ENCODE measurements at places on chromosomes 13 and 19.

- DNase-seq, result no peak
Observed at GRCh38 chr13:112561478-112561877, 26.5 kb downstream of the TUBGCP3 start.

GRCh38 chr19:43678512-43679261 is 8.7 kb upstream of the PLAUR start:
- DNase-seq, result no peak

DNA sequence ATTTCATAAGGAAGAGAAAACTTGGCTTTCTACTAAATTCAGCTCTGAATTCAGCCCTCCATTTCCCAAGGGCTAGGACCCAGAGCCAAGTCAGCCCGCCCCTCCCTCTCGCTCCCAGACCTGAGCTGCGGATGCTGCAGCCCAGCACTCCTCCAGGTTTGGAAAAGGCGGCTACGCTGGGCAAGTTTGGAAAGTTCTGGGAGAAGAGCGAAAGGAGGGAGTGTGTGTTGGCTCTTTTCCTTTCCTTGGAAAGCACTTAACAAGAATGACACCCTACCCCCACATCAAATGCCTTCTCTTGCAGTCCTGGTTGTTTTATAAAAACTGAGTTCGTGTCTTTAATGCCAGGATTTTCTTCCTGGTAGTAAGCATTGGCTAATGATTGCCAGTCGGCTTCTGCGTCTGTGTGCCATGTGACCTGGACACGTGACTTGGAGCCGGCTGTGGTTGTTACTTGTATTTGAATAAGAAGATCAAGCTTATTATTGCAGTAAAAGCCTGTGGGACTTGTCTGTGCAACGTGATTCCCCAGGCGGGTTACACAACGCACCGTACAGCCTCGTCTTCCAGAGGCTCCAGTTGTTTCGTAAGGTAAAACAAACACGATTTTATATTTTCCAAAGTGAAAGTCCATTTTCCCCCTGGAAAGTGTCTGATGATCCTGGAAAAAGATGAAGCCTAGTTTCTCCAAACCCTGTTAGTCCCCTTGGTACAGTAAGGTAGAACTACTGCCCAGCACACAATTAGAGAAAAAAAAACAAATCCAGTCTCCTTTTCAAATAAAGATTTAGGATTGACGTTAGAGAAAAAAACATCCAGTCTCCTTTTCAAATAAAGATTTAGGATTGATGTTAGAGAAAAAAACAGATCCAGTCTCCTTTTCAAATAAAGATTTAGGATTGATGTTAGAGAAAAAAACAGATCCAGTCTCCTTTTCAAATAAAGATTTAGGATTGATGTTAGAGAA is 26.8 kb upstream of the UBE2L5 start:
- DNase-seq, result peak; percentile 76

GRCh38 chr19:31761281-31761913 is 412.2 kb upstream of the TSHZ3 start:
- no peak for DNase-seq

GRCh38 chr13:42497798-42498197 is 76.2 kb upstream of the TNFSF11 start:
- peak; percentile 64 for DNase-seq

DNA sequence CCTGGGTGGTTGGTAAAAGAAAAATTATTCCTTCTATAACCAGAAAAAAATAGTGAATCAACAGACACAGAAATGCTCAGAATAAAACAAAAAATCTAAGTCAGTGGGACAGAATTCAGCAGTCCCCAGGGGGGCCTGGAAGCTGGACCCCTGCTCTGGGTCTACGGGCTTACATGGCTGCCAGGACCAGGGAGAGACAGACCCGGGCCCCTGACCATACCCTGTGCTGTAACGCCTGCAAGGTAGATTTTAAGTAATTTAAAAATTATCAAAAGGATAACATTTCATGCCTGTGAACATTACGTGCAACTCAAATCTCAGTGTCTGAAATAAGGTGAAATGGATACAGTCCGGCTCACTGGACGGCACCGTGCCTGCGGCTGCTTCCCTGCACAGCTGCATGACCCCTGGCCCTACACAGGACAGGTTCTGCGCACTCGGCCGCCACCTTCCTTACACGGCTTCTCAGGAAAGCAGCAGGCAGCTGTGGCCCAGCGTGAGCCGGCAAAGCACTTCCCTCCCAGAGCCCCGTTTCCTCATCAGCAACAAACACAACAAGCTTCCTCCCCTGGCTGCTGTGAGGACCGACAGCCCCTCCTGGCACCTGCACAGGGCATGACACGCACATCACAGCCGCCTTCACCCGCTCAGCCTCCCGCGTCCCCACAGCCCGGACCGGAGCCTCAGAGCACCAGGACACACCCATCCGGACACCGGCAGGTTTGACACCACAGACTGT is 22.2 kb downstream of the RASA3 start:
- DNase-seq, result no peak

- DNase-seq, result no peak
Observed at GRCh38 chr13:23822252-23822824, 66.9 kb downstream of the MIPEP start.

DNA sequence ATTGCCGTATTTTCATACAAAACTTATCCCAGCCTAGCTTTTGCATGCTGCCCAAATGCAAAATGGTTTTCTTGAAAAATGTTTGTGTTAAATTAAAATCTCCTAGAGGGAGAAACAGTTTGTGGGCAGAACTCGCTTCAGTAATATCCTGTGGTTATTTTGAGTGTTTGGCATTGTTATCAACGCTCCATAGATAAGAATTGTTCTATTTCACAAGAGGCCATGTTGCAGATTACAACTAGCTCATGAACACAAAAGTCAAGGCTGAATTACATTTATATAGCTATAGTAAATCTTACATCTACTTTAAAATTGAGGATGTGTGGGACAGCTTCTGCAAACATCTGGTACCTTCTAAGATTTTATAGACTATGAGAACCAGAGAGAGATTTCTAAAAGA is 447.9 kb downstream of the DCT start:
- DNase-seq, result no peak

DNA sequence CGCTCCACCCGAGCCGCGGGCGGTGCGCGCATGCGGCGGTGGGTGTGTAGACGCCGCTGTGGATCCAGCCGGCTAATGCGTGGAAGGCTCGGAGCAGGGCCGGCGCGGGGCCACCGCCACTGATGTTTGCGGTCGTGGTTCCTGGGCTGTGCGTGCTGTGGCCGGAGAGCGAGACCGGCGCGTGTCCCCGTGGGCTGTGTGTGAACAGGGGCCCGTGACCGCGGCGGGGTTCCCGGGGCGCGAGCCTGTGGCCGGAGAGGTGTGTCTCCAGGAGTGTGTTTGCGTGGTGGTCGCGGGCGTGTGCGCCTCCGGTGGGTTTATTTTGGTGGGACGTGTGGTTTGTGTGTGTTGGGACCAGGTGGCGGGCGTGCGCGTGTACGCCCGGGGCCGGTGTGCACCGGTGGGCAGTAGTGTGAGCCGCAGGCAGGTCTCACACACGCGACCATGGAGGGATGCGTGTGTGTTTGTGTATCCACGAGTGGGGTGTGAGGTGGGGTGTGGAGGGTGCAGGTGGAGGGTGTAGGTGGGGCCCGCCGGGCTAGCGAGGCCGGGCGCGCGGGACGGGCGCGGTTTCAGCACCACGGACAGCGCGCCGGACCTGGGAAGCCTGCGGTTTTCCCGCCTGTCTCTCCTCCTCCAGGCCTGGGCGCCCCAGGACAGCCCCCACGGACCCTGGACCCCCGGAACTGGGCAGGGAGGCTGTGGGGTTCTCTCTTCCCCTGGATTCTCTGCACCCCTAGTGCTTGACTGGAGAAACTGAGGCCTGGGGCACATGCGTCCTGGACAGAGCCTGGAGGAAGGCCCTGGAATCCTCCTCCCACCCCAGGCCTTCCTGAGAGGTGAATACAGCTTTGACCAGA is 1.6 kb downstream of the HCN2 start:
- DNase-seq, result no peak

GRCh38 chr19:45068041-45068440 is 8.2 kb downstream of the ZNF296 start:
- DNase-seq, result no peak

GRCh38 chr13:76523740-76524340 is 362.4 kb downstream of the KCTD12 start:
- DNase-seq, result no peak

- DNase-seq, result no peak
Observed at GRCh38 chr13:44103429-44104196, 223.9 kb downstream of the LACC1 start.

- DNase-seq, result no peak
Observed at GRCh38 chr13:77894743-77895142, 23.9 kb downstream of the EDNRB start.

DNA sequence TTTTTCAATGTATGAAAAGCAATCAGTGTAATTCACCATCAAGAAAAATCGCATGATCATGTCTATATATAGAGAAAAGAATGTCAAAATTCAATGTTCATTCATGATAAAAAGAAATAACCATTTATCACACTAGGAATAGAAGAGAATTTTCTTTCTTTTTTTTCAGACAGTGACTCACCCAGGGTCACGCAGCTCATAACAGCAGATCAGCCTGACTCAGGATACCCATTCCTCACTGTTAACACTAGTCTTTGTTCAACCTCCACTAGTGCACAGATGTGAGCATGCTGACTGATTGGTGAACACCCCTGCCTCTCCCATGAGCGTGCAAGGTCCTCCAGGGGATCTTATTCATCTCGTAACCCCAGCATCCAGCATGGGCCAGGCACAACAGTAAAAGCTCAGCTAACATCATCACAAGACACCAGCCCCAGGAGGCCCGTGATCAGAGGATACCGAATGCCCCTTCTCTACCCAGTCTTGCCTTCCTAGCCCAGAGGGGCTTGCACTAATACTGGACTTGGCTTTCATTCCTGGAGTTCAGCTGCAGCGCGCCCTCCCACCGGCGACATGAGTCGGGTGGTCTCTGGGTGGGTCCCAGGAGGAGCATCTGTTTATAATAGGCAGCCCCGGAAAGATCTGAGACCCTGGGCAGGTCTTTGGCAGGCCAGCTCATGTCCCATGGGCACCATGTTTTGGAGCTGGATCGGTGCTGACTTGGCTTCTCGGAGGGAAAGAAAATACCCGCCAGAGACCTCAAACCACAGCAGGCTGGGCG is 539.5 kb upstream of the SLC10A2 start:
- peak; percentile 9 for DNase-seq

GRCh38 chr19:48999481-49000325 is 6.0 kb downstream of the RUVBL2 start:
- peak; percentile 47 for DNase-seq

- peak; percentile 91 for DNase-seq
Observed at GRCh38 chr19:9323557-9323918, 441 bp upstream of the ZNF559 start.

GRCh38 chr13:84399320-84400085 is 517.2 kb upstream of the SLITRK1 start:
- DNase-seq, result no peak

DNA sequence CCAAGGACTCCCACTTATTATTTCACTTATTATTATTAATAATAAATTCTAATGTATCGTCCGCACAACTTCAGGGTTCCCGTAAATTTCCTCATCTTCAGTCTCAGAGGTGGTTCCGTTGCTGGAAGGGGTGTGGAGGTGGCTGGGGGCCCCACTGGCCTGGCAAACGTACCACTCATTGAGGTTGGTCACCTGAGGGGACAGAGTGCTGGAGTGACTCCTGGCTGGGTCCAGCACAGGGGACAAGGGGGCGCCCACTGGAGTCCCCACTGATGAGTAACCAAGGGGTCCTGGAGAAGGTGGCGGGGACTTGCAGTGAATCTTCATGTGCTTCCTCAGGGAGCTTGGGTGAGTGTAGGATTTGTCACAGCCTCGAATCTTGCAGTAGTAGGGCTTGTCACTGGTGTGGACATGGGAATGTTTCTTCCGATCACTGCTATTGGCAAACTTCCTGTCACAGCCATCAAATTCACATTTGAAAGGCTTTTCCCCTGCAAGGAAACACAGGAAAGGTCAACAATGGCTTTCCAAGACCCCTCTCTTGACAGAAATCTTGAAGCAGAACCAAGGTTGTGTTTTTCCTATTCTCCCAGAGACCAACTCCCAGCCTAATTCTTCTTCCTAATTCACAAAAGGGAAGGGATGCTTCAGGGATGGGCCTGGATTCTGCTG is 6.1 kb downstream of the ZIC5 start:
- DNase-seq, result no peak

- DNase-seq, result no peak
Observed at GRCh38 chr13:49220036-49220855, at the start of gene MLNR. TSS of gene MLNR (plus strand) at chr13:49220338. CDS start at chr13:49220338, 0 bp downstream.

DNA sequence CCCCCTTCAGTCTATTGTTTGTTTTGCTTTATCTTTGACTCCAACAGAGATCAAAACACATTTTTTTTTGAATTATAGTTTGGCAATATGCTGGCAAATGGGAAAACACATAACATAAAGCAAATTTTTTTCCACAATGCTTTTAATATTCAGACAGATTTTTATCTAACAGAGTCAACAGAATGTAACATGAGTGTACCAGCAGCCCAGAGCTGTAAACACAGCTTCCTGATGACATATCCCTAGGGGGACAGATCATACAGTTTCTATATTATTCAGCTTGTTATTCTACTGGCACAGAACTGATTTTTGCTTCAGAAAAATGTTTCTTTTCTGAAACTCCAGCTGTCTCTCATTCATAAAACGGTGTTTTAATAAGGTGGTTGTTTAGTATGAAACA is 168.8 kb downstream of the OLFM4 start:
- no peak for DNase-seq

GRCh38 chr13:20714161-20714560 is 10.7 kb downstream of the IL17D start:
- DNase-seq, result no peak

DNA sequence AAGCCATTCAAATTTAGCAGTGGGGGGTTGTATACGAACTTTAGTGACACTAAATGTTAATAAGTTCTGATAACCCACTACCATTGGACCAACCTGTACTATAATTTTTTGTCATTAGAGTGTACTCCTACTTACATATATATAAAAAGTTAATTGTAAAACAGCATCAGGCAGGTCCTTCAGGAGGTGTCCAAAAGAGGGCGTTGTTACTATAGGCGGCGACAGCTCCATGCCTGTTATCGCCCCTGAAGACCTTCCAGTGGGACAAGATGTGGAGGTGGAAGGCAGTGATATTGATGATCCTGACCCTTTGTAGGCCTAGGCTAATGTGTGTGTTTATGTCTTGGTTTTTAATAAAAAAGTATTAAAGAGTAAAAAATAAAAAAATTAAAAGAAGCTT is 27.5 kb downstream of the SPRYD7 start:
- DNase-seq, result no peak

DNA sequence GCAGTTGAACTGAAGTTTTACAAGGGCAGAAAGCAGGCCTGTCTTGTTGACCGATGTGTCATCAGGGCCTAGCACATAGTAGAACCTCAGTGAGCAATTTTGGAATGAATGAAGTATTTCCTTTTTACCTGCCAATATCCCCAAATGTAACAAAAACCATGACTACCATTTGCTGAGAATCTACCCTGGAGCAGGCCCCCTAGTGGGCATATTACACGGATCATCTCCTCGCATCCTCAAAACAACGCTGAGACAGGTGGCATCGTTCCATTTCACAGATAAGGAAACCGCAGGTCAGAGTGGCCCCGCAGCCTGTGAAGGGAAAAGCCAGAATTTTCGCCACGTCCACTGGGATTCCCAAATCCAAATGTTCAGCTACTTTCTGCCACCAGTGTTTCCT is 77.9 kb downstream of the CACNA1A start:
- DNase-seq, result peak; percentile 32

Data from RKO (cell line).